ENCODE measurements at places on chromosomes 5 and 9.

- no peak for DNase-seq
Observed at GRCh38 chr5:29157975-29158374, 2035.5 kb upstream of the CDH6 start.

DNA sequence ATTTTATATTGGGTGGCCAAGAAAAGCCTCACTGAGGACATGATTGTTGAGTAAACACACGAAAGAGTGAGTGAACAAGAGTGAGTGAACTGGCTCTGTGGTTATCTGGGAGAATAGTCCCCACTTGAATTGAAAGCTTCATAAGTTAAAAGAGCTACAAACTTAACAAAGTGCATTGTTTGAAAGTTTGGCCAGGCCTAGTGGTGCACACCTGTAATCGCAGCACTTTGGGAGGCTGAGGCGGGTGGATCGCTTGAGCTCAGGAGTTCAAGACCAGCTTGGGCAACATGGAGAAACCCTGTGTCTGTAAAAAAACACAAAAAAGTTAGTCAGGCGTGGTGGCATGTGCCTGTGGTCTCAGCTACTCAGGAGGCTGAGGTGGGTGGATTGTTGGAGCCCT is 26.9 kb downstream of the SMC2 start:
- no peak for DNase-seq

- no peak for DNase-seq
Observed at GRCh38 chr9:134585746-134586706, 55.6 kb upstream of the COL5A1 start.

DNA sequence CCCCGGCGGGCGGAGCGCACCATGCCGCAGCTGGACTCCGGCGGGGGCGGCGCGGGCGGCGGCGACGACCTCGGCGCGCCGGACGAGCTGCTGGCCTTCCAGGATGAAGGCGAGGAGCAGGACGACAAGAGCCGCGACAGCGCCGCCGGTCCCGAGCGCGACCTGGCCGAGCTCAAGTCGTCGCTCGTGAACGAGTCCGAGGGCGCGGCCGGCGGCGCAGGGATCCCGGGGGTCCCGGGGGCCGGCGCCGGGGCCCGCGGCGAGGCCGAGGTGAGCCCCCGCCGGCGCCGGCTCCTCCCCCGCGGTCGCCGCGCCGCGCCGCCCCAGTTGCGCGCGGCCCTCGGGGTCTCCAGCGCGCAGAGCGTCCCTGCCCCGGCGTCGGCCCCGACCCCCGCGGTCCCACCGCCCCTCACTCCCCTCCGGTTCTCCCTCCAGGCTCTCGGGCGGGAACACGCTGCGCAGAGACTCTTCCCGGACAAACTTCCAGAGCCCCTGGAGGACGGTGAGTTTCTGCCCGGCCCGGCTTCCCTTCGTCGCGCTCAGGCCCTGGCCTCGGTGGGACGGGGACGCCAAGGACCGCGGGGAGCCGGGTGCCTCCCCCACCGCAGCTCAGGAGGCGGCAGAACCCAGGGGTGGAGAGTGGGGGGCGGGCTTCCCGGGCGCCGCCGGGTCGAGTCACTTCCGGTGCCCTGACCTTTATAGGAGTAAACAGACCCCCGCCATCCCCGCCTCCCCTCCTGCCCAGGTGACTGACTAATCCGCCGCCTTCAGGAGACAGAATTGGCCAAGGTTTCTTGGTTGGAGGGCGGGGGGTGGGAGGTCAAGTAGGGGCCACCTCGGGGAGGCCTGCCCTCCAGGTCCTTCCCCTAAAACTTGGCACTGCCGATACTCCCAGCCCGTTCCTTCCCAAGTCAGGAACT is 665 bp downstream of the TCF7 start:
- DNase-seq, result no peak

- DNase-seq, result no peak
Observed at GRCh38 chr5:96636594-96636993, 25.6 kb upstream of the CAST start.

GRCh38 chr9:104927912-104928740 is at the start of gene ABCA1:
ABCA1 (minus strand) TSS chr9:104928155; CDS start chr9:104903679, 24,476 bp downstream.
- DNase-seq, result peak; percentile 93

DNA sequence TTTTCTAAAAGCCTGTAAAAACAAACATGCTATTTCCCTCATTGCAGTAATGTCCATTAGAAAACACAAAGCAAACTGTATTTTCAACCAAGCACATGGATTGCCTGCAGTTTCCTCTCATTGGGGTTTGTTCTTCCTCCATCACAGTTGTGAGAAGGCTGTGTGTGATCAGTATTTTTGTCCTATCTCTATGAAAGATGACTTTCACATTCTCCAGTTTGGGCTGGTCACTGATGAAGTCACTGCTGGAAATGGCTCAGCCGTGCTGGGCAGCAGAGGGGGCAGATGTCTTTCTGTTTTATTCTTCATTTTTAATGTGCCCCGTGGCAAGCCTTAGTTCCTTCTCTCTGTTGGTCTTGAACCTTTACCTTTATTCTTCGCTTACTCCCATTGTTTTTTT is 288.9 kb upstream of the MPDZ start:
- DNase-seq, result no peak

DNA sequence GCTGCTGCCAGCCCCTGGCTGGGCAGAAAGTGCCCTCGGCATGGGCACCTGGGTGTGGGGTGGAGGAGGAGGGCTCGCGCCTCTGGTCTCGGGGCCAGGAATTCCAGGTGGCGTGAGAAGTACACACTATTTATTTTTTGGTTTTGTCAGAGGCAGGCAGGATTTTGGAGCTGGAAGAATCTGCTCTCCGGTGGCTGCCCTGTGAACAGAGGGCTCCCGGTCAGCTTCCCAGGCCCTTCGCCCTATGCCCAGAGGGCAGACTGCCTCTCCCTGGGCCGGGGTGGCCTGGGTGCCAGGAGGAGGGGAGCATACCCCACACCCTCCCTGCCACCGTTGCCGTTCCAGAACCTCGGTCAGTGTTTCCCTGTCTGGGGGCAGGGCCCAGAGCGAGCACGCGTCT is 8.3 kb downstream of the DOLPP1 start:
- DNase-seq, result no peak

DNA sequence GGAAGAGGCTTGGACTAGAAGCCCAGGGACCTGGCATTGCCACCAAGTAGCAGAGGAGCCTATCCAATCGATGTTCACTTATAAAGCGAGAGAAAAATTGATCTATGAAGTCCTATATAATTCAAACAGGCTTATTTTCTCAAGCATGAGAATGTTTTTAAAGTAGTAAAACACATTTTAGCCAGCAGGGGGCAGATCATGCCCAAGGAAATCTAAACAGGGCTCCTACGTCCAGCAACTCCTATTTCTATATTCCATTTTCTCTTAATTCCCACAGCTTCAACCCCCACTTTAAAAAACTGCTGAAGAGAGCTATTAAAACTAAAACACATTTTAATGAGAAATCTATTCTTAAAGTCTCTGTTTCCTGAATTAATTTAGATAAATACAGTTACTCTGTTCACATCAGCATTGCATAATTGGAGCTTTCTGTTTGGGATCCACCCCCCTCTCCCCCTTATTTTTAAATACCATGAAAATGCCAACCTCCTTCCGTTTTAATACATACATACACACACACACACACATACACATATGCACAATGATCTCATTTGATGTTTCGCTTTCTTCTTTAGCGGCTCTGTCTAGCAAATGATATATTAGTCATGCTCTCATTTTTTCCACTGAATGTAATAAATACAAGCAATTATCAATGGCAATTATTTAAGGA is 144.9 kb downstream of the MYO10 start:
- DNase-seq, result peak; percentile 70

- DNase-seq, result no peak
Observed at GRCh38 chr5:133357758-133358157, 254.6 kb downstream of the FSTL4 start.

DNA sequence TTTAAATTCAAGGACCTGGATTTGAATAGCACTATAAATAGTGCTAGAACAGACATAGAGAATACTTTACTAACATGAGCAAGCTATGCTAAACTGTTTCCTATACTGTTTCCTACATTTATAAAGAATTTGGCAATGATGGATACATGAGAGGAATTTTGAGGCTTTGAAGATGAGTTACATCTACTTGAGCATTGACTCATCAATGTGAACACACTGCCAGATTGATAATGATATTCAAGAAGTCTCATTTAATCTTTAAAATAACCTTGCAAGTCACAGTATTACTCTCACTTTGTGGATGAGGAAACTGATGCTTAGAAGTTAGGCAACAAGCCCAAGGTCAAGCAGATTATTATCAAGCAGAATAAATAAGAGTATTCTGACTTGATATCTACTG is 281.9 kb downstream of the DNAH5 start:
- no peak for DNase-seq

DNA sequence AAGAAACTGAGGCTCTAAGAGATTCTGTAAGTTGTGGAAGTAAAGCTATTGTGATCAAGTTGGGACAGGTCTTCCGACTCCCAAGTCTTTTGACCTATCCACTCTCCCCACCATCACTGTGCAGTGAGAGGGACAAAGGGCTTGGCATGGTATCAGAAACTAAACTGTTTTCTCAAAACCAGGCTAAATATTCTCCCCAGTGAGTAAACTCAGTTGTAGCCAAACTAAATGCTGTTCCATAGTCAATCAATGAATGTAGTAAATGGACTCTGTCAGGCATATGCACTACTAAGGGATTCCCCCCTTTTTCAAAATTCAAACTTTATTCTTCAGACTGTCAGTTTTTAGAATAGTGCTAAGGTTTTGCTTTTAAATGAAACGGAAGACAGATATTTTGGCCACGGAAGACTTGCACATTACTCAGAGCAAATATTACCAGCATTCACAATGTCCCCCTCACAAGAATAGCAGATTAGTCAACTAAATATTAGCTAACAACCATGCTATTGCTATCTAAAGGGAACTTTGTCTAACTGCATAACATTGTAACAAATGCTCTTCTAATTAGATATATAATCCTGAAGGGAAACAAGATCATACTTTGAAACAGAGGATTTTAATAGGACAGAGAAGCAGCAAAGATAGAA is 7.1 kb downstream of the PRKAA1 start:
- no peak for DNase-seq
